ENCODE measurements at places on chromosomes 3 and 15. TPM values are rescaled to one million over a fixed set of nuclear protein-coding genes. Genes with fewer than 3 reads are reported as not detected.
A peak's percentile ranks its signal among the peaks of the same experiment; 100 is the strongest.

The CCR3 gene
- 0.37 TPM for total RNA-seq

The EIF3J gene
- total RNA-seq, result 100 TPM

DNA sequence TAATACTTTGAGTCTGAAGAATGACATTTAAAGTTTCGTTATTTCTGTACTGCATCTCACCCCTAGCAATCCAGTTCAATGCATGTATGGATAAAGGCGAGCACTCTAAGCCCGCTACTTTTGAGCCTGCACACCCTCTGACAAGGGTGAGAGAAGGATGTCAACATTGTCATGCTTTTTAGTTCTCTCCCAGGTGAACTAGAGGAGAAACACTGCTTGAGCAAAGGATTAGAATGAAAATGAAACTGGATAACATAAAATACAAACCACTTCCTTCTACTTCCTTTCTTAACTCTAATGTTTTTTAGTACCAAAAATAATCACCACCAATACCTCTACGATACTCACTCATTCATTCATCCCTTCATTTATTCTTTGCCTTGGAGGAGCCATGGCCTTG is 588.7 kb upstream of the NR2F2 start:
- H3K27ac ChIP-seq, result peak overlapping the region; percentile 53
- DNase-seq, result no peak
- peaks cover 7% of the 10 kb centered on the region for H3K36me3 ChIP-seq
- H3K4me1 ChIP-seq, result peaks cover 16% of the 10 kb centered on the region
- no peaks in the 10 kb centered on the region for H3K27me3 ChIP-seq
- H3K4me3 ChIP-seq, result peak overlapping the region; percentile 13

GRCh38 chr3:55720614-55721013 is 233.5 kb upstream of the WNT5A start:
- no peak for DNase-seq
- H3K36me3 ChIP-seq, result no peaks in the 10 kb centered on the region
- H3K27me3 ChIP-seq, result no peaks in the 10 kb centered on the region
- no peaks in the 10 kb centered on the region for H3K4me1 ChIP-seq

DNA sequence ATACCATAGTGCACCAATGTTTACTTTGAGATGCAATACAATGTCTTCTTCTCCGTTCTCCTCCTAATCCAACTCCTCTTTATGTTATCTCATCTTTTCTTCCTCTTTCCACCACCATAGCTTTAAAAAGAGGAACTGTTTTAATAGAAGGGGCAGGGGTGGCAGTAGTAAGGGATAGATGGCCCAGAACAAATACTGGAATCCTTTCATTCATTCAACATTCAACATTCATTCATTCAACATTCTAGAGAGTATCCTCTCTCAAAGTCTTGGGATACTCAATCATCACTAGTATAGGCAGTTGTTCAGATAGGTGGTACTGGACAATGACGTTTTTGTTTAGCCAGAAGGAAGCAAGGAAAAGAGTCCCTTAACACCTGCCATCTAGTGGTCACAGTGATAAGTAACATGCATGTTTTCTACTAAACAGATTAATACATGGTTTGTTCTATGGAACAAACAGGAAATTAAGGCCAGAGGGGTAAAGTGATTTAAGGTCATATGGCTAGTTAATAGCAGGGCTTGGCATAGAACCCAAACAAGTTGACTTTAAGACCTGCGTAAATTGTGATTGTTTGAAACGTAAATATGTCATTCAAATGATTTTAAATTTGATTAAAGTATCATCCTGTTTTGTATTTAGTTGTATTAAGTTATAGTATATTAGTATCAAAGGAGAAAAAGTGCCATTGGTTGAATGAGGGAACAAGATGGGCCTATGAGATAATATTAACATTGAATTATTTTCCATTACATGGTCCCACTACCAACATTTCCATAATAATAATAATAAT is 26.9 kb upstream of the EHHADH start:
- no peak overlapping the region for H3K4me3 ChIP-seq
- no peak overlapping the region for H3K27ac ChIP-seq
- H3K27me3 ChIP-seq, result peaks cover 8% of the 10 kb centered on the region

DNA sequence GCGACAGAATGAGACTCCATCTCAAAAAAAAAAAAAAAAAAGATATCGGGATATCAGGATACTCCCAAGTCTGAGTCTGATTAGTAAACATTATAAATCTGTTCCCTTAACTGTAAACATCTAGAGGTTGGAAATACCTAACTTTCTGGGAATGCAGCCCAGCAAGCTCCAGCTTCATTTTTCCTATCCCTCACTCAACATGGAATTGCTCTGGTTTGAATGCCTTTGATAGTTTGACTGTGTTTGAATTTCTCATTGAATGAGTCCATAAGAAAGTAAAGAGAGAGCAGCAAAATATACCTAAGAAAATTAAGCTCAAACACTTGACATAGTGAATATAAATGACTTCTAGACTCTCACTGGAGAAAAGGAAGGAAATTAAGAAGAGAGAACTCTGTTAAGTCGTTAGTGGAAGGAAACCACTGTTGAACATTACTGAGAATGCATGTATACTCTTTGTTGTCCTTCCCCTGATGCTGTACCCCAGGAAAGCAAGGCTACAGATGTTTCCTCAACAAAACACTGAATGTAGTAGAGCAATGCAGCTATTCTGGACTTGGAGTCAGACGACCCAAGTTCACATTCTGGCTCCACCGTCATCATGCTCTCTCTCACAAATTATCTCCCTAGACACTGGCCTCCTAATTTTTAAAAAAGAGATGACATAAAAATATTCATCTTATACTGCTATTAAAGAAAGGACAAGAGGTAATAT is 62.4 kb downstream of the CD200 start:
- H3K27me3 ChIP-seq, result no peaks in the 10 kb centered on the region
- H3K27ac ChIP-seq, result no peak overlapping the region
- H3K4me1 ChIP-seq, result peaks cover 25% of the 10 kb centered on the region

GRCh38 chr3:17640466-17640865 is 102.0 kb downstream of the TBC1D5 start:
- no peaks in the 10 kb centered on the region for H3K27me3 ChIP-seq
- peaks cover 5% of the 10 kb centered on the region for H3K4me1 ChIP-seq
- no peak for DNase-seq
- no peak overlapping the region for H3K27ac ChIP-seq
- H3K36me3 ChIP-seq, result peaks cover 8% of the 10 kb centered on the region

DNA sequence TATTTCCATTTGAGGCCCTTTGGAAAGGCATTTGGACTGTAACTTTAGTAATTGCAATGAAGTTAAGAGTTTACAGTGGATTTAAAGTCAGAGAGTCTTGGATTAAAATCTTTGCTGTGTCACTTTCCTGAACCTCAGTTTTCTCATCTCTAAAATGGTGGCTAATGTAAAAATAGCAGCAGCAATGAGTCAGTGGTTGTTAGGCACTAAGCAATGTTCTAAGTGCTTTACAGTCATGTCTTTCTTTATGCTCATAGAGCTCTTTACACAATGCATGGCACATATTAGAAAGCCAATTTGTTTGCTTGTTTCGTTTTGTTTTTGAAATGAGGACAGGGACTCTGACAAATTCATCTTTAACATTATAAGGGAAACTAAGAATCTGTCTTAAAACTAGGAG is 222.7 kb upstream of the DNAJC19 start:
- H3K27me3 ChIP-seq, result peaks cover 1% of the 10 kb centered on the region
- no peaks in the 10 kb centered on the region for H3K4me1 ChIP-seq
- H3K27ac ChIP-seq, result no peak overlapping the region
- no peak for DNase-seq

DNA sequence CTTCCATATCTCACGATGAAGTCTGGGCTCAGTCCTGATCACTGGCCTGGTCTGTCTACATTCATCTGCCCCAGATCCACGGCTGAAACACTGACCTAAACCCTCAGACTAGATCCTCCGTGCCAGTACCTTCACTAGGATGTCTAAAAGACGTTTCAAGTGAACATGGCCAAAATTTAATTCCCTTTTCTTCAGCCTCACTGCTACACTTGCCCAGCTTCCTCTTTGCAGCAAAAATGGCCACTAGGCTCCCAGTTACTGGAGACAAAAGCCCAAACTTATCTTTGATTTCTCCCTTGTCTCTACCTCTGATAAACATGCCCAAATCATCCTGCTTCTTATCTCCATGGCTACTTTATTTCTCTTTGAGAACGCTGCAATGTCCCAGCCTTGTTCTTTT is 1.7 kb downstream of the RASSF1 start:
- peaks cover 63% of the 10 kb centered on the region for H3K36me3 ChIP-seq
- no peak for DNase-seq
- peak overlapping the region; percentile 92 for H3K4me3 ChIP-seq
- peak overlapping the region; percentile 96 for H3K27ac ChIP-seq
- peaks cover 57% of the 10 kb centered on the region for H3K4me1 ChIP-seq
- no peaks in the 10 kb centered on the region for H3K27me3 ChIP-seq

- peaks cover 8% of the 10 kb centered on the region for H3K4me1 ChIP-seq
- DNase-seq, result no peak
- H3K36me3 ChIP-seq, result peaks cover 33% of the 10 kb centered on the region
These were observed 50.3 kb downstream of the SHQ1 start for GRCh38 chr3:72797773-72798543.

DNA sequence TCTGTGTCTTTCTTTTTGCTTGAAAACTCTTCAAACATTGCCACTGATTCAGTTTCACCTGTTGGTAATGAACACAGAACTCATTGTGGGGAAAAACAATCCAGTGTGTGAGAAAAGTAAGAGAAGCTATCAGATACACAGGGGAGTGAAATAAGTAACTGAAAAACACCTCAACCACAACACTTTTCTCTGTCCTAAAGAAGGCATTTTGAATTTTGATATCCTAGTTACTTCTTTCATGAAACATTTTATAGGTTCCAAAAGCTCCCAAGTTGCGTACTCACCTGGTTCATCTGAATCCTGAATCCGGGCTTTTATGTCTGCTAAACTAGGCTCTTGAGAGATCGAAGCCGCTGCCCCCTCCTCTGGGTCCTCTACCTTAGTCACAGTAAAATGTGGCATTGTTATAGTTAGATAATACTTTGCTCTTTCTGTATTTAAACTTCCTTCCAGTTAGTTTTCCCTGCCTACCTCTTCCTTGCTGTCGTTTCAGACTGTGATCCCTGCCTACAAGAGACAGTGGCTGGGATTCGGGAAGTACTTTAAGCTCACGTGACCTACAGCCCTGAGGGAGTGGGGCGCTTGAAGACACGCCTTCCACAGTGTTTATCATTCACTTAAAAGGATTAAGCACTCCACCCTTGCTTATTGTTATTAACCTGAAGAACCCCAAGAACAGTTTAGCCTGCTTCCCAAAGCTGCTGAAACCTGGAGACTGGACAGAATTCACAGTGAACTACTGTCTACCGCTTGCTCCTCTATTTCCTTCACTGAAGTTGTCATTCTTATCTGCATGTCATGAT is 19.1 kb downstream of the SLC12A6 start:
- peaks cover 14% of the 10 kb centered on the region for H3K36me3 ChIP-seq
- H3K4me3 ChIP-seq, result peak overlapping the region; percentile 81
- peaks cover 43% of the 10 kb centered on the region for H3K4me1 ChIP-seq
- H3K27ac ChIP-seq, result peak overlapping the region; percentile 79

Measured in activated CD8-positive, alpha-beta T cell treated with anti-CD3 and anti-CD28 coated beads, Interleukin-2, amount 10 ng/mL, durations not matched to agents 7 days and 5 days (primary cell).